Vagina (tissue), 2 donors: ENCODE measurements at places on chromosomes 7 and 10. TPM values are rescaled to one million over a fixed set of nuclear protein-coding genes. Genes with fewer than 3 reads are reported as not detected.

- DNase-seq = no peak
These were observed 27.3 kb downstream of the SGMS1 start for GRCh38 chr10:50596456-50596855.

GRCh38 chr10:44978570-44979280 lies at the start of gene DEPP1:
Gene DEPP1, minus strand, starts transcription at chr10:44978809. Its CDS starts 779 bp downstream, at chr10:44978030.
- no peak for DNase-seq

DNA sequence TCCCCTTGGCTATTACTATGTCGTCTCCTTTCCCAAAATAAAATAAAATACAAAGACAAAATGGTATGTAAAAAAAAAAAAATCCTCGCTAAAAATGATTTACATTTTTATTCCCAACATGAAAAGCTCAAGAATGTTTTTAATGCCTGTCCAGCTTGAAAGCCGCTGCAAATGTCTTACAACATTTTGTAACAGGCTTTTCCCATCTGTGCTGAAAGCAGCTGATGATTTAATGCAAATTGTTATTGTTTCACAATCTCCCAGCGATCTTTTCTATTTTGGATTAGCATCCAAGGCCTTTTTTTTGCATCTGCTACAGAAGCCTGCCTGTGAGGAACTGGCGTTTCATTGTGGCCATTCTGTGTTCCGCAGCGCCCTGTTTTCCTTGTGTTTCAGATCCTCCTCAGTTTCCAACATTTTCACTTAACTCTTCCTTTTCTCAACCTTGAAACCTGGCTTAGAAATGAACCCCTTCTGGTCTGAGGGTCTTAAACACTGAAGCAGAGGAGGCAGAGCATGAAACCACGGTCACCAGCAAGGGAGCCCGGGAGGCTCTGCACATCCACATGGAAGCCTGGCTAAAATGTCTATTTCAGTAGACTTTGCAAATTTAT lies 712.1 kb downstream of the PARD3 start:
- no peak for DNase-seq

GRCh38 chr7:127905491-127906330 lies 125.5 kb downstream of the LRRC4 start:
- DNase-seq = no peak

GRCh38 chr7:68785036-68785435 lies 813.2 kb upstream of the AUTS2 start:
- no peak for DNase-seq

- DNase-seq = no peak
These were observed 80.0 kb downstream of the ZNF716 start for GRCh38 chr7:57529931-57530330.

DNA sequence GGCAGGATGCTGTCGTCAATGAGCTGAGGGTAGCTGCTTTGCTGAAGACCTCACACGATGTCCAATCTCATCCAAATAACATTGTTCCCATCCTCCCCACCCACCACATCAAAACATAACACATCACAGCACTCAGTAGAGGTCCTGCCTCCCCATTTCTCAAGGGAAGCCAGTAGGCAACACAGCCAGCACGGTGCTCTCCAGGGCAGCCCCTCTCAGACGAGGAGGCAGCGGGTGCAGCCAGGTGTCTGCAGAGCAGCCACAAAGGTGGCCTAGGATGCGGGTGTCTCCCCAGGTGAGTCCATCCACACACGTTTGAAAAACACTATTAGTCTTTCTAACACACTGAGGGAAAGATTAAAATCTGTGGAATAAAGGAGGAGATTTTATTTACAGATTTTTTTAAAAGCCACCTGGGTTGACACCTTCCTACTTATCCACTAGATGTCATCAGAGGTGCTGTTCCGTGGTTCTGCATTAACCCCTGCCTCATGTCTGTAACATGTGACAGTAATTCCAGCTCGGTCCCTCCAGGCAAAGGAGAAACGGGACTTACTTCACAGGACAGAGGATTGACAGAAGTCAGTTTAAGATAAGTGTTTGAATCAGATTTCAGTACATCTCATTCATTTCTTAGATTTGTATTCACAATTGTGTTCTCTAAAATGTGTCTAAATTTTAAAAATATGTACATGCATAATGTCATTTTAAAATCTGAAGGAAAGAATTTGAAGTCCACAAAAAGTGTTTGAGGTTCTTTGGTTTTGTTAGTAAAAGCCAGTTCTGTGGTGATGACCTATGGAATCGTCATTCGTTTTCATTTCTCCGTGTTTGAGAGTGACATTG lies 68.0 kb downstream of the LANCL2 start:
- DNase-seq = no peak

GRCh38 chr10:63114031-63114814 lies 18.9 kb upstream of the NRBF2 start:
- DNase-seq = peak; percentile 92

- DNase-seq = no peak
These were observed 213.9 kb downstream of the DYNC1I1 start for GRCh38 chr7:95986178-95986764.

- DNase-seq = no peak
These were observed 30.2 kb downstream of the TAS2R16 start for GRCh38 chr7:122965306-122965705.

DNA sequence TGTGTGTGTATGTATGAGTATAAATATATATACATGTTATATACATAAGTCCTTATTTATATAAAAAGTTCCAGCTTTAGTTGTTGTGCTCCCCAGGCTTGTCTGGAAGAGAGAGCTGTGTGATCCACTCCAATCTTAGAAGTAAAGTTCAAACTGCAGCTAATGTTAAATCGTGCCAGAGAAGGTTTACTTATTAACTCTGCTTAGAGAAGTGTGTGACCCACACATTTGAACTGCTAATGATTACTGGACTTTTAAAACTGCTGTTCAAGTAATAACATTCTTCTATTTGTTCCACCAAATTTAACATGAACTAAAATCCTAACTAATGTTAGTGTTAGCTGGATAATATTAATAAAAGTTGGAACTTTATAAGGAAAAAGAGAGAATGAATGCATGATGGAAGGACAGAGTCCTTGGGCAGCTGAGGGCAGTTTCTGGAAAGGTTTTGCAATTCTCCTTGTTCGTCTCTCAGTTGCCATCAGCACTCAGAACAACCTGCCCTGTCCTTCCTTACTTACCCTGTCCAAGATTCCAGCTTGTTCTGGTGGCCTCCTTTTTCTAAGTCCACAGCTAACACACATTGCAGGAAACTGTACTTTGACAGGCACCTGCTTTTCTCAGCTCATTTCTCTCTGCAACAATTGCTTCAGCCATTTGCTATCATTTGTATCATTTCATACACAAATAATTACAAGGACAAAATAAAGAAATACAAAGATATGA lies 162.6 kb downstream of the FAM107B start:
- no peak for DNase-seq

DNA sequence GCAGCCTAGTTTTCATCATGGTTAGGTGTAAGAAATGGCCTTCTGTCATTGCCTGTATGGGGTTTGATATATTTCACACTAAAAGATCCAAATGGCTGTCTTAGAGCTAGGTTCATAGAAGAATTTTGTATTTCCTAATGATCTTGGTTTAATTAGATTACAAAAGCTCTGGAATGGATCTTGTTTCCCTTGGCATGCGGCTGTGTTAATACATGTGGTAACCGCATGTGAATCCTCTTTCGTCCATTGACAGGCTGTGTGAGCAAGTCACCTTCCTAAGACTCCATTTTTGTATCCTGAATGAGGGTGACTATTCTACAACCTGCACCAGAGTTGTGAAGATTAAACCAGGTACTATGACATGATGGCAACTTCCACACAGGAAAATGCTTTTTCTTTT lies 12.4 kb upstream of the FZD1 start:
- no peak for DNase-seq

DNA sequence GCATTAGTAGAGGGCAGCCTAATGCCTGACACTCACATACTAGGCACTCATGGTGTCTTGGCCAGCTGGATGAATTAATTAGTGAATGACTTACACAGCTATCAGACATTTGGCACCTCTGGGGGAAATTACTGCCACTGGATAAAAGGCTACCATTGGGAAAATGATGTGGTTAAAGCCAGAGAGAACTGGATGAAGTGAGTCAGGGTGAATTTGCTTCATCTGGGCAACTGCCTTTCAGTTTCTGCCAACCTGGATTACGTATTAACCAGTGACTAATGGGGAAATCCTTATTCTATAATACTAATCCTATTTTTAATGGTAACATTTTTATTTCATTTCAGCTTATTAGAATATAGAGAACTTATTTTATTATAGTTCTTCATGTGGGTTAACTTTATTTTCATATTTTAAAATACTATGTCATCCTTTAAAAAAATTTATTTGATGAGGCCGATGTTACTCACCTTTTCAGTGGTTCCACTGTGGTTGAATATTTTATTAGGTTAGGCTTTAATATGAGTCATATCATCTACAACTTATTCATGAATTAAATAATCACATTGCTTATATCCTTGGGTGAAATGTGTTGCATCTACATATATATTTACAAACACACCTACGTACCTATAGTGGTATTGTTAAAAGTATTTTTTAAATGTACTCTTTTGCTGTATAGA lies 85.6 kb upstream of the CAPZA2 start:
- no peak for DNase-seq

- no peak for DNase-seq
These were observed 80.3 kb upstream of the ARID5B start for GRCh38 chr10:61821153-61821552.

DNA sequence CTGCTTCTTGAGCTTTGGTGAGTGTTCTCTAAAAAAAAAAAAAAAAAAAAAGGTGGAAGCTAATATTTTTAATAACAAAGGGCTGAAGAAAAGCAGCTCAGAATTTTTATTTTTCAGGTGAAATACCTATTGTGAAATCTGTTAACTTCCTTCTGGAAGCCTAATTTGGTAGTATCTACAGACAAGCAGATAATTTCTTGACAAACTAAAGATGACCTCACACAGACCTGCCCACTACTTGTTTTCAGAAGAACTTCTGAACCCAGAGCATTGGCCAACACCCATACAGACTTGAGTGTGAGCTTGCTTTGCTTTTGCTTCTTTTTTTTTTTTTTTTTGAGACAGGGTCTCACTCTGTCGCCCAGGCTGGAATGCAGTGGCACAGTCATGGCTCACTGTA lies 31.2 kb downstream of the LRRC4 start:
- no peak for DNase-seq

GRCh38 chr10:97574374-97575126 lies 2.0 kb downstream of the ANKRD2 start:
- DNase-seq = no peak

GRCh38 chr7:44961844-44962482 lies 16.9 kb downstream of the MYO1G start:
- no peak for DNase-seq

DNA sequence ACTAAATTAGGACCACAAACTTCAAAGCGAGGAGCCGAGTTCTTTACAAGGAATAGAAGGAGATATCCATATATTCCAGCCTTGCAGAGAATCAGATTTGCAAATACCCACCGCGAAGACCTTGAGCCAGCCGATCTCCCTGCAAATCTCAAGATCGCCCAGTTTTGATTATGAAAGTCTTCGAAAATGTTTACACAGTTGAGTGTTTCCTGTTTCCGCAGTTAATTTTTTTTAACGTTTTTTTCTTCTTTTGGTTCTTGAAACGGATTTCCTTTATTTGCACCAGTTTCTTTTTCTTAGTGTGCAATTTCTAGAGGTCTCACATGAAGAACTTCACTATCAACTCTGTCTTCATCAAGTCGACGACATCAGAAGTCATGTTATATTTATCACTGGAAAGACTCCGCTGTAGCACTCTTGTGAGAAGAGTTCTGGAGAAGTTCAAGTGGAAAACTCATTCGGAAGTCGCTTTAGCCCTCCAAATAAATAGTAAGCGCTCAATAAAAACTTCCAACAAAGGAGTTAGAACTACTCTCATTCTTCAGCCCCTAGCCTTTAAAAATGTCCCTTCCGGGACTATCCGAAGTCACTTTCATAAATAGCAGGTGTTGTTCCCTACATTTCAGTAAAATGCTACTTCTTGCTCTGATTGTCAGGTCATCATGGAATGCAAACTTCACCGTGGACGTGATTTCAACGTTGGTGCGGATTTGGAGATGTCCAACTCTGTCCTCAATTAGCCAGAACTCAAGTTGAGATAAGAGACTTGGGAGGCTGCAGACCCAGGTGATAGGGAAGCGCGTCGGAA lies 11.9 kb upstream of the SPAG6 start:
- DNase-seq = no peak

DNA sequence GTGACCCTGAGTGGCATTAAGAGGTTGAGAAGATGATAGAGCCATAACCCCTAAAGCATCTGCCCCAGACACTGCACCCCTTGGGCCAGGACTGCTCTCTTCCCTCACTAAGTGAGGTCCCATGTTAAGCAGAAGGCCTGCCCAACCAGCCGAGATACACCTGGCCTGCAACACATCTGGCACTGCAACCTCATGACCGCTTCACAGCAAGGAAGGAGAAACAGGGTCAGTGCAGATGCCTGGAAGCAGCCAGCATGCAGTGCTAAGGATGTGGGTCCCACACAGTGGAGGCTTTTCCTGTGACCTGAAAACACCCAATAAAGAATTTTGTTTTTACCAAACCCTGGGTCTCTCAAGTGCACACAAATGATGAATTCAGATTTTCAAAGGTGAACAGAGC lies 7.4 kb downstream of the NOD1 start:
- DNase-seq = no peak

DNA sequence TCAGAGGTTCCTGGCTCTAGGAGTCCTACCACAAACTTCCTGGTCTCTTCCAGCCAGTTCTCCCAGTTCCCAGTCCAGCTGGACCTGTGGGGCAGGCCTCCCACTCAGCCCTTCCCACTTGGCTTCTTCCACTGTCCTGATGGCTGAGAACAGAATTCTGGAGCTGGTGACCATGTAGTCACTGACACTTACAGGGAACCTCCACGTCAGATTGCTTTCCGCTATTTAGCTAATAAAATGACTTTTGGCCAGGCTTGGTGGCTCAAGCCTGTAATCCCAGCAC lies 63.5 kb upstream of the ZRANB1 start:
- no peak for DNase-seq

DNA sequence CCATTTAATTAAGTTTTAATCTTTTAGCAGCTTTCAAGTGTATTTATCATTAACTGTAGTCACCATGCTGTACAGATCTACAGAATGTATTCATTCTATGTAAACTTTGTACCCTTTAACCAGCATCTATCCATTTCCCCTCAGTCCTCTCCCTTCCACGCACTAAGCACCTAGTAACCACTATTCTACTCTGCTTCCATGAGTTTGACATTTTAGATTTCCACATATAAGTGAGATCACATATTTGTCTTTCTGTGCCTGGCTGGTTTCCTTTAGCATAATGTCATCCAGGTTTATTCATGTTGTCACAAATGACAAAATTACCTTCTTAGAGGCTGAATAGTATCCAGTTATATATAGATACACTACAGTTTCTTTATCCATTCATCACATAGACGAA lies 79.7 kb downstream of the BTAF1 start:
- DNase-seq = no peak

Gene GPRIN2
- total RNA-seq = 5.6 TPM

Gene PAX4
- not detected for total RNA-seq

Gene ZPBP
- not detected for total RNA-seq

Gene ACTR3C
- total RNA-seq = 24.1 TPM

Gene TAS2R3
- total RNA-seq = 1.5 TPM

Gene OR2A1
- total RNA-seq = 0.25 TPM

Gene CYP3A4
- not detected for total RNA-seq

Gene VOPP1
- total RNA-seq = 26.3 TPM
